Right cardiac atrium (tissue), 5 donors: ENCODE measurements at places on chromosomes 1 and 21. TPM values are rescaled to one million over a fixed set of nuclear protein-coding genes. Genes with fewer than 3 reads are reported as not detected.

DNA sequence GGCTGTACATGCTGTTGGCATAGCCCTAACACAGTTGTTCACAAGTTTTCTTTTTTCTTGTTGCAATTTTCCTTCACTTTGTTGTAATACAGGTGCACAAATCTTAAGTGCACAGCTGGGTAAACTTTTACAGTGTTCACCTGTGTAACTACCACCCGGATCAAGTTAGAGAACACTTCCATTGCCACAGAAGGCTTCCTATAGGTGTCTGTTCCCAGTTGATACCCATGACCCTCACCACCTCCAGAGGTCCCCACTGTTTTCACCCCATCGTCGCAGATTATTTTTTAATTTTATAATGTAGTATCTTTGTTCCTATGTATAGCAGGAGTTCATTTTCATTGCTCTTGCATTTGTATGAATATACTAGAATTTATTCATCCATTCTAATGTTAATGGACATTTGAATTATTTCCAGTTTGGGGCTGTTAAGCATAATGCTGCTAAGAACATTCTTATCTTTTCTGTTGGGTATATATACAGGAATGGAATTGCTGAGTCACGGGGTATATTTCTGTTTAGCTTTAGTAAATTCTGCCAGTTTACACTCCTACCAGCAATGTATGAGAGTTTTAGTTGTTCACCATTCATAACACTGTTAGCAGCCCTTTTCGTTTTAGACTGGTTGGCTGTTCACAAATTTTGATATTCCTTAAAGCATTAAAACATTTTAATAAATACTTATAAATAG, 16.4 kb downstream of the SPRTN start:
- DNase-seq, result no peak

The TDRD10 gene
- total RNA-seq, result 3.4 TPM

DNA sequence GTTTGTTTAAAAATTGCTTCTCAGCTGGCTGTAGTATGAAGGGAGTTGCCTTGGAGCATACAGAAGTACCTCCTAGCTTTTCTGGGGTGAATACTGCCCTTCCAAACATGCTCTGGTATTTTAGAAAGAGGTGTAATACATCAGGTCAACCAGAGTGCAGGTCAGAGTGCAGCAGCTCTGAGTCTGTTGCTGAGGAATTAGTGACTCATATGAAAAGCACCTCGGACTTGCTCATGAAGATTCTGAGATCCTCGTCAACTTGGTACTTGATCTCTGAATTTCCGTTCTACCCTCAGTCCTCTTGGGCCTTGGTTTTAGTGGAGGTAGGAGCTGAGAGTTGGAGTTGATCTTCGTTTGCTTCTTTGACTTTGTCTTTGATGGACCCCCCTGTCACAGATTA, 67.3 kb downstream of the NOS1AP start:
- DNase-seq, result no peak

GRCh38 chr21:38307771-38308531, 51.2 kb downstream of the KCNJ15 start:
- DNase-seq, result no peak

DNA sequence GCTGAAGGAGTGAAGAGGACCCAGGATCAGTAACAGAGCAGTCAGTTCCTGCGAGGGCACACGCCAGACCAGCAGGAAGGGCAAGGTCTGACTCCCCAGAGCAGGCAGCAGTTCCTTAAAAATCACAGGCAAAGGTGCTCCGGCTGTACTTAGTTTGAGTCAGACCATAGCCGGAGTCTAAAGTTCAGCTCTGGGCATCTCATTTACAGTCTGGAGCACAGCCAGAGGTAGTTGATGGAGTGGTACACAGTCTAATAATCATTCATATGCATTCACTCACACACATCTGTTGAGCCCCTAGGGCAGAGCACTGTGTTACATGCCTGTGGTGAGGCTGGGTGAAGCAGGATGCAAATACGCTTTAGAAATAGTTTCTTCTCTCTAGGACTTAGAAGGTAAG, 7.3 kb upstream of the AMIGO1 start:
- DNase-seq, result no peak

DNA sequence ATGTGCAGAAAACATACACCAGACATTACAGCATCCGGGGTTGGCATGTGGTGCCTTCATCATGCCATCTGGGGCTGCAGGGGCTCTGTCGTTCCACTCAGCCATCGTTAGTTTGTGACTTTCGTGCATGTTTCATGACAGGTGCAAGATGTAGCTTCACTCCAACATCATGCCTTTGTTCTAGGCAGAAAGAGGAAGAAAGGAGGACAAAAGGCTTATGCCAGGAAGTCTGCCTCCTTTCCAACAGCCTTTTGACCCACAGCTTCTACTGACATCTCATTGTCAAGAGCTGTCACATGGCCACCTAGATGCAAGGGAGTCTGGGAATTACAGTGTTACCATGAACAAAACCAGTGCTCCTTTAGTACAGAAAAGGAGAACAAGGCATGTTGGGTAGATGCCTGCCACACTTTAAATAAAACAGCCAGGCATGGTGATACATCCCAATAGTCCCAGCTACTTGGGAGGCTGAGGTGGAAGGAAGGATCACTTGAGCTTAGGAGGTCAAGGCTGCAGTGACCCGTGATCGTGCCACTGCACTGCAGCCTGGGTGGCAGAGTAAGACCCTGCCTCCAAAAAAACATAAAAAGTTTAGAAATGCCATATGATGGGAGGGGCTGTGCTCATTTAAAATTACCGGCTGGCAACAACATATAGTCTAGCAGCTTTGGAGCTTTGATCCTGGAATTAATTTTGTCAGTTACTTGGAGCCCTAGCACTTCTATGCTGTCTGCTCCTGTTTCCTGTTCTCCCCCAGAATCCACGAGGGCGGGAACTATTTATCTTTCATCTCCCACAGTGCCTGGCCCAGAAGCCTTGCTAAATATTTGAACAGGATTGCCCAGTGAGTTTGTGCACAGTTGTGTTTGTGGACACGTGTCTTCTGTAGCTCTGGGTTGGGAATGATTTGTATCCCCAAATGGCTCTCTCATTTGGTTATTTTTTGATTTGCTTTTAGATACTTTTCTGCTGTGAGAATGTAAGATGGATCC, 7.4 kb downstream of the DOP1B start:
- DNase-seq, result no peak

- no peak for DNase-seq
These were observed 14.5 kb downstream of the HHAT start for GRCh38 chr1:210342986-210343780.

The TEDDM1 gene
- total RNA-seq, result not detected

DNA sequence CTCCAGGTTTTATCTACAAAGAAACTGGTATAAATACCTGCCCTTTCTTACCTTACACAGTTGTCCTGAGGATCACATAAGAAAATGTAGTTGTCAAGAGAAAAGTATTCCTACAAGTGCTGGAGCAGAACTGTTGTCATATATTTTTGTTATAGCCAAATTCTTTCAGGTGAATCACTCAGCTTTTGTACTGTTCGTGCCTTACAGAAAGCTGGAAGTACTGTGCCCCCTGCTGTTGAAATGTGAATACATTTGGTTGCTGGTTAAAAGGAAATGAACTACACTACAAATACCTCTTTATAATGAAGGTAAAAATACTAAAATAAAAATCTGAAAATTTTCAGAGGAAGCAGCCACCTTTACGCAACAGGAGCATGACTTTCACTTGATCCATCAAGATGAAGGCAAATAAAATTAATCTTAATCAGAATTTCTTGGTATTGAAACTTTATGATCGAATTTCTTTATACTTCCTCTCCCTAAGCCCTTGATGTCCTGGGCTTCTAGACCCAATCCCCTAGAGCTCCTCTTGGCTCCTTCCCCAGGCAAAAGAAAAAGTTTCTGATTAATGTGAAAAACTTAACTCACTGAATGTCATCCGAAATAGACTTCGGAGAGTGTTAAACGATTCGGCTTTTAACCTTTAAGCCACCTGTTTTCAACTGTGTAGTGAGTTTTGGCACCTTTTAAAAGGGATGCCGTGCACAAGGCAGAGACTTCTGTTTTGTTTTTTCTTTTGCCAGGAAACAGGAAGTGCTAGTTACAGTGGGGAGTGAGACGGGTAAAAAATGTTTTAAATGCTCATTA, 12.5 kb downstream of the CHML start:
- no peak for DNase-seq

DNA sequence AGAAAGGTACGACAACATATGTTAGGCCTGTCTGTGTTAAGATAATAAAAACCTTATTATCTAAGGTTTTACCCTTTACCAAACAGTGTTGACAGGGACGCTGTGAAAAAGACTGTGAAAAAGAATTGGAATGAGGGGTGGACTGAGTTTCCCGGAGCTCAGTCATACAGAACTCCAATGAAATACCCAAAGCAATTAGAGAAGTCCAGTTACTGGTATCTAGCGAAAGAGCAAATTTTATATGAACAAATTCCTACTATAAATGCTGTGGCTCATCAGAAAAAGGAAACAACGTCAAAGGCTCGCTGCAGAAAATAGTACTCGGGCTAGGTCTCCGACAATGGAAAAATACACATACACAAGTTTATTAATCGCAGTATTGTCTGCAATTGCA, 708 bp upstream of the RBBP5 start:
- no peak for DNase-seq

GRCh38 chr1:195637539-195637938, 970.7 kb downstream of the KCNT2 start:
- DNase-seq, result no peak

The NEK2 gene
- 0.80 TPM for total RNA-seq

DNA sequence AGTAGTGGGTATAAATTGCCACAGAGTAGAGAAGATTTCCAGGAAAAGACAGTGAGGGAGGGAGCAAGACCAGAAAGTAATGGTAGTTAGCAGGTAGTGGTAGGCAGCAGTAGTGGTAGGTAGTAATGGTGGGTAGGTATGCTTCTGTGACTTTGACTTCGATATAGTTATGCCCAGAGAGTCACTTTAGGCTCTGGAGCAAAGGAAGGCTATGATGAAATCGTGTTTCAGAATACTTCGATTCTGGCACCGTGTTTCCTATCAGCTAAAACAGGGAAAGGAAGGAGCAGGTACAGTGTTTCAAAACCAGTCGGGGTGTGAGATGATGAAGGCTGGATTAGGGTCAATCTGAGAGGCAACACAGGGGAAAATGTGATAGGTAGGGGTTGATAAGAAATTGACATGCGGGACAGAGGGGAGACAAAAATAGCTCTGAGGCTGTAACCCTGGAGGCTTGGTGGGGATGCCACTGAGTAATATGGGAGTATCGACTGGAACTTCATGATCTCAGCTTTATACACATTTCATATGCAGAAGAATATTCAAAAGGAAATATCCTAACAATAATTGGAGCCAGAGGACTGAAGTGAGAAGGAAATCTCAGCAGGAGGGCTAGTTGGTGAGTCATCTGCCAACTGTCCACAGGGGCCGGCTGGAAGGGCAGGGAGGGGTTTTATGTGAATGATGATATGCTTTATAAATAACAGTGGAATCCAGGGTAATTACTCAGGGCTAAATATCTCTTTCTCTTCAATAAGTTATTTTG, 25.2 kb upstream of the TRIM45 start:
- no peak for DNase-seq

DNA sequence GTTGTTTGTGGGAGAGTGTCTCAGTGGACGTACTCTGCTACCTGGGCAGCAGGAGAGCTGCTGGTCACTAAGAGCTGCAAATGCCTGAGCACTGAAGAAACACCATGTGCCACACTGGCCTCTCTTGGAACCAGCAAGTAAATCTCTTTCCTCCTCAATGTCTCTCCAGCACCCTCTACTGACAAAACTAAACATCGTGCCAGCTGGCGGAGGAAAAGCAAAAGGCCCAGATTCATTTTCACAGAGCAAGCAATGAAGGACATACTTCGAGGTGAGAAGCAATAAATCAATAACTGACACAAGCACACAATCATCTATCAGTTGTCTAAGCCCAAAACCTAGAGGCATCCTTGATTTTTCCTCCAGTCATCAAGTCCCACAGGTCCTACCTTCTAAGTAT, 78.1 kb downstream of the RERE start:
- DNase-seq, result no peak

GRCh38 chr1:81069856-81070255, 730.9 kb upstream of the ADGRL2 start:
- no peak for DNase-seq

The LAMB3 gene
- total RNA-seq, result 3.0 TPM

The PLOD1 gene
- 72.5 TPM for total RNA-seq

DNA sequence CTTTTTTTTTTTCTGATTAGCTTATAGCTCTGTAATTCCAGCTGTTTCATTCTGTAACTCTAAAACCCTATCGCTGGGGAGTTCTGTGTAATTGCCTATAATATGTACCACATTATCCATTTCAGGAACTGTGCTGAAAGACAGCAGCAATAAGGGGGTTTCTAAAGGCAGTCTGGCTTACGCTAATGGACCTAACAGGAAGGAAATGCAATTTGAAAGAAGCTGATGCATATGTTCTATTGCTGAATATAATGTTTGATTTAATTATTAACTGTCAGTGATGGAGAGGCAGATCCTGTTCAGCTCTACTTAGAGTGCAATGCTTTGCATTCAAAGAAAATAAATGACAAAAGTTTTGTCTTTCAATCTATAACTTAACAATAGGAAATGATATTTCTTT, 209.4 kb upstream of the SNX7 start:
- DNase-seq, result no peak

The VPS13D gene
- total RNA-seq, result 45.9 TPM

The ASTN1 gene
- 0.12 TPM for total RNA-seq
